ENCODE measurements at places on chromosomes 4 and X.

DNA sequence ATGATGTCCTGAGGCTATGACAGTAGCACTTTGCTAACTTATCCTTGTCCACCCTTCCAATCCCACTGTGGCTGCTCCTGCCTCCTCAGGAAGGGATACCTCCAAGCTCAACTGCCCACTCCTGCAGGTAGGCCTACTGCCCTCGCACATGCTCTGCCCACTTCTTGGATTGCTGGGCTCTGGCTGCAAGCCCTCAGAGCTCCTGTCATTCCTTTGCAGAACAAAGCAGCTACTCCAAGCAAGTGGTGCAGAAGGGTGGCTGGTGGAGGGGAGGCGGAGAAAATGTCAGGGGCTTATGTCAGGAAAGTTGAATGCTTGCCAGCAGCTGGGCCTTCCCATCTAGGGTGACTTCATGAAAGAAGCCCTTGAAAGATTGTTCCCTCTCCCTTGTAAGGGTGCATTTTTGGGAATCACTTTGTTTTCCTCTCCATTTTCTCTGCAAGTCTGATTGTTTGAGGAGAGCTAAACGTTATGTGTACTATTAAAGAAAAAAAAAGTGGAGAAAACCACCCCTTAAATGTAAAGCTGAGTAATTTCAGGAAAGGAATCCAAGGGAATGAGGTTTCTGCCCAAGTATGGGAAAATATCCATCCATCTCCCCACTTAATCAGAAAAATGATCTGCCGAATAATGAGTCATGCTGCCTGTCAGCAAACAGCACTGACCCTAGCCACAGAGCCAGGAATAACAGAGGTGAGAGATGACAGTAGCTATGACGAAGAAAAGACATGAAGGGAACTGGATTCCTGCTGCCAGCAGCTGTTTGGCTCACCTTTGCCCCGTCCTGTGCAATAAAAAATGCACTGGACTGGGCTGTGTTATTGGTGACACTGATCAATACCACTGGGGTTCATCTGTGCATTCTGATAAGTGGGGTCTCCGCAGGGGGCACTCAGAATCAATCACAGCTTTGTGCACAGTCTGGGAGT is 102.0 kb downstream of the RTL5 start:
- DNase-seq, result peak; percentile 47

DNA sequence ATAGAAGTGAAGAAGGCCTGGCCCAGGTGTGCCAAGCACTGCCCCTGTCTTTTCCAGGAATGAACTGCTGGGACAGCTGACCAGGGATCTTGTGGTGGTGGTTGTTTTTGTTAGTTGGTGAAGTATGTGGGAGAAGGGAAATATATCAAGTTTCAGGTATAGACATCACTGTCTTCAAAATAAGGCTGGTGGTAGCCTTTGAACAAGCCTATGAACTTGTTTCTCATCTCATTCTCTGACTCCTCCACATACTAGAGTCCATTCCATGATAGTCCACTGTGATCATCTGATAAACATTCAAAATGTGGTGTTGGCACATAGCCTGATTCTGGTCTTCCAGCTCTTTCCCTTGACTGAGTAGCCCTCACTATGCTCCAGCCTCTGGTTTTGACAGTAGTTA is 303.7 kb downstream of the CAMK2D start:
- DNase-seq, result no peak

GRCh38 chr4:152805071-152805650 is 25.4 kb downstream of the ARFIP1 start:
- no peak for DNase-seq

- no peak for DNase-seq
Measured at GRCh38 chrX:826448-826847, 195.9 kb downstream of the SHOX start.

DNA sequence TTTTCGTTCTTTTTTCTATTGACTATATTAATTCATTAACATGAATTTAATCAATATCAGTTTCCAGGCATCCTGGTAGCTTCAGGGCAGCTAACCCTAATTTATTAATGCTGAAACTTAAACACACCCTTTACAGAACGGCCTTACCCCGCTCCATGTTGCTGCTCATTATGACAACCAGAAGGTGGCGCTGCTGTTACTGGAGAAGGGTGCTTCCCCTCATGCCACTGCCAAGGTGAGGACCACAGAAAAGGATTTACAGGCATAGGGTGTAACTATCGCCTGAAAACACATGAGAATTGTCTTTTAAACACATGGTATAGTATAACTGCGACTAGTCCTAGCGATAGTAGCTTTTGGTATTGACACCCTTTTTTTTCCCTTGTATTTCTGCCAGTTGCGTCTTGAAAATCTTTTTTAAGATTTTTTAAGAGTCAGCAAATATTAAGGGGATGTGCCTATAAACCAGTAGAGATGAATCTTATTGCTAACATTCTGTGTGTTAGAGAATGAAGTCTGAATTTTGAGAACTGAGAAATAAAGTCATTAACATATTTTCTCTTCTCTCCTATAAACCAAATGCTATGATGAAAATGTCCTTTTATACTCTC is 229.0 kb downstream of the ANK2 start:
- DNase-seq, result peak; percentile 62

GRCh38 chr4:99894998-99895397 is 771 bp upstream of the LAMTOR3 start:
- DNase-seq, result no peak

DNA sequence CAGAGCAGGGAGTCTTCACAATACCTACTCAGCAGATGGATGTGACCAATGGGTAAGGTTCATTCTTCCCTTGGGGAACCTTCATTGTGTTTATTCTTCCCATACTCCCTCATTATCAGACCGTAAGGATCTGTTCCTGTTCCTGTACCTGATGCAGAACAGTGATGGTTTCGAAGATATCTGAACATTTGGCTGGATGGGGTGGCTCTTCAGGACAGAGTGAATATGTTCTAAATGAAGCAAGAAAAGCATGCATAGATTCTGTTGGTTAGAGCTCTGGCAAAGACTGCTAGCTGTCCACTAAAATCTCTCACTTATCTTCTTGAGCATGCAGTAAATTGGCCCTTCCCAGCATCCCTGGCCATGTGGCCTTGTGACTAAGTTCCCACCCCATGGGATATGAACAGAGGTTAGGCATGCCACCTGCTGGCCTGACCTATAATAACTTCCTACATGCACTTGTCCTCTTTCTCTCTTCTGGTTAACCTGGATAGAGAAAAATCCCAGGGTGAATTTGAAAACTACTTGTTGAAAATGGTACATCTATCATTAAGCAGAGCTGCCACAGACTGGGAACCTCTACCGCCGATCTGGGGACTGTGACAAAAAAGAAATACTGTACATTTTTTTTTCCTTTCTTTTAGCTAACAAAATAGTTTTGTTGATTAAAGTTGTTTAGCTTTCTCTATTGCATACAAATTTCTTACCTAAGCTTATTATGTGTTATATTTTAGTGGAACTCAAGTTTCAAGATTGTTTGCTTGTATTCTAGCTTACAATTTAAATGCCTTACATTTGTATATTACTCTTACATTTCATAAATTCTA is 60.0 kb upstream of the BANK1 start:
- peak; percentile 50 for DNase-seq

All from SK-N-SH (cell line).